ENCODE measurements at places on chromosomes 2 and 18.

GRCh38 chr2:47664817-47665216 is 118.1 kb upstream of the MSH6 start:
- DNase-seq = no peak

DNA sequence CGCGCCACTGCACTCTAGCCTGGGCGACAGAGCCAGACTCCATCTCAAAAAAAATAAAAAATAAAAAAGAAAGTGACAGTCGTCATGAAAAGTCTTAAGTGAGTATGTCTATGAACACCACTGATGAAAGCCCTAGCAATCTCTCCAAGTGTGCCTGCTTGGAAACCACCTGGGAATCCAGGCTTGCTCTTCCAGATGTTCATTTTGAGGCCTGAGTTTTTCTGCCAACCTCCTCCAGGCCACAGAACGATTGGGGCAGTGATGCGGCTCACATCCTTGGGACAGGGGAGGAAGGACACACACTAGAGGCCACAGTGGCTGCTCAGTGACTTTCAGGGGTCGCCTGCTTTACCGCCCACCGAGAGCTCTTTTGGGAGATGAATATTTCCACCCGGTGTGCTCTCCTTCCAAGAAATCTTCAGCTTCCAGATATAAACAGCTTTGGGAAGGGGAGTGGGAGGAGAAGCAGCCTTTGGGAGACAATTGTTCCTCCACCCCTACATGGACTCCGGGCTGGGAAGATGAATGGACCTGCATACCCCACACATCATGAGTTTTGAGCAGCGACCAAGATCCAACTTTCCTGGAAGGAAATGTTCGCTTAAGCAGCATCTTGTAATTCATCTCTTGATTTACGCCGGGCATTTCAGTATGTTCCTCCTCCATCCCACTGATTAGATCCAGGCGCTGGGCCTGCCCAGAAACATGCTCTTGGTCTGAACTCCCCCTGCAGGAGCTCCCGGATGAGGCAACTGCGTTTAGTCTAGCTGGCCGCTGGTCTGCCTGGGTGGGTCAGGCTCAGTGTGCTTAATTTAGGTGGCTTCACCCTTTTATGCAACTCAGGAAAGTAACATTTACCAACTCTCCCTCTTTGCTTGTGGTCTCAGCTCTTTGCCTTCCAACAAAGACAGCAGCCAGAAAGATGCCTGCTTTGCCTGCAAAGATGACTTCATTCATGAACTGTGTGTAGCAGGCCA is 6.2 kb upstream of the ARMC9 start:
- peak; percentile 14 for DNase-seq

DNA sequence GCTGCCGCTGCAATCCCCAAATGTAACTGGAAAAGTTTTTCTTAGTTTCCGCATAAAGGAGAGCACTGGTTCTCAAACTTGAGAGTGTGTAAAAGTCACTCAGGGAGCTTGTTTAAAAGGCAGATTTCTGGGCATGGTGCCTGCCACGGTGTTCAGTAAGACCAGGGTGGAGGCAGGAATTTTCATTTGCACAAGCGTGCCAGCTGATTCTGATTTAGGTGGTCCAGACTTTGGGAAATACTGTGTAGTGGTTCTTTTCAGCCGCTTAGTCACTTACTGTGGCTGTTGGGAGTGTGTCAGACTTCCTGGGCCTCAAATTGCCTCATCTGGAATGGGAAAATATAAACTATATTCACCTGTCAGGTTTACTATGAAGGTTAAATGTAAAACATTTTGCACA is 788 bp downstream of the ARMC9 start:
- no peak for DNase-seq

GRCh38 chr2:232955856-232956255 is 57.2 kb downstream of the NGEF start:
- DNase-seq = no peak

GRCh38 chr2:234763002-234763873 is 188.6 kb upstream of the SH3BP4 start:
- DNase-seq = no peak

DNA sequence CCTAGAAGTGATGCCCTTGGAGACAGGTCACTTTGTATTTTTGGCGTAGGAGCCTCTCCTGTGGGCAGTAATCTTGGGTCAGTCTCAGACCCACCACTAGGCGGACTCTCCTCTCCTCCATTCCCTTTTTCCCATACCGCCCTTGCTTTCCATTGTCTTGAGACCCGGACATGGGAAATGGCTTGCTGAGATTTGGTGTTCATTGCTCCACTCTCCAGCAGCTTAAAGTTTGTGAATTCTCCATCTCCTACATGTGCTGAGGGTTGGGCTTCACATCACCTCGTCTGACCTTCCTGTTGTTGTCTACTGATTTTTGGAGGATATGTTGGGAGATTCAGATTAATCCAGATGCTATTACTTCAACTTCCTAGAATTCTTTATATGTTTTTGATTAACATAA is 159.2 kb upstream of the RAB12 start:
- no peak for DNase-seq

DNA sequence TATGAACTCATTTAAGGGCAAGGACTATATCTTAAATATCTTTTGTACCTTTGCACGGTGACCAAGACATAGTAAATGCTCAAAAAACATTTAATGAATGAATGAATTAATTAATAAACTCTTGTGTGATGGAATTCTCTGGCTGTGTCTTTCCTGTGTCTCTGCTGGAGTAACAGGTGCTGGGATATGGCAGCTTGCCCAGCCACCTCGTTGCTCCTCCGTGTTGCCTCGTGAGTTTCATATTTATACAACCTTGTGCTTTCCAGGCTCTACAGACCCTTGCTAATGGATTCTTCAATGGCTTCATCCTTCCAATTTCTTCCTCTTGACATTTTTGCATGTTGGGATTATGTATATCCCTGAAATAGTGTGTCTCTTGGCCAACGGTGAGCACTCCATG is 30.4 kb downstream of the CTAGE1 start:
- no peak for DNase-seq

DNA sequence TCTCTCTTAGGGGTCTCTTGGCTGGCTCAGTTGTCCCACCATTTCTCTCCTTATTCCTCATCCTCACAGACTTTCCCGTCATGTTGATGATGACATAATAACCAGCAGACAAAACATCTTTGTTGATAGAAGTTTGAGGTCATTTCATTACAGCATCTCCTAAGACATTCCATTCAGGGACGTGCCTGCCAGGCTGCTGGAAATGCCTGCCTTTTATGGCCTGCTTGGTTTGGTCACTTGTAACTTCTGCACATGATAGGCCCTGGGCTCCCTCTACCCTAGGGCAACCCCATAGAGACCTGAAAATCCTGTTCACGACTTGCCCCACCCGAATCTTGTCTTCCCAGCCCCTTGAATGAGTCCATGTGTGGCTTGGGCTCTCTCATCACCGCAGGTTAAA is 81.7 kb downstream of the SDC1 start:
- no peak for DNase-seq

DNA sequence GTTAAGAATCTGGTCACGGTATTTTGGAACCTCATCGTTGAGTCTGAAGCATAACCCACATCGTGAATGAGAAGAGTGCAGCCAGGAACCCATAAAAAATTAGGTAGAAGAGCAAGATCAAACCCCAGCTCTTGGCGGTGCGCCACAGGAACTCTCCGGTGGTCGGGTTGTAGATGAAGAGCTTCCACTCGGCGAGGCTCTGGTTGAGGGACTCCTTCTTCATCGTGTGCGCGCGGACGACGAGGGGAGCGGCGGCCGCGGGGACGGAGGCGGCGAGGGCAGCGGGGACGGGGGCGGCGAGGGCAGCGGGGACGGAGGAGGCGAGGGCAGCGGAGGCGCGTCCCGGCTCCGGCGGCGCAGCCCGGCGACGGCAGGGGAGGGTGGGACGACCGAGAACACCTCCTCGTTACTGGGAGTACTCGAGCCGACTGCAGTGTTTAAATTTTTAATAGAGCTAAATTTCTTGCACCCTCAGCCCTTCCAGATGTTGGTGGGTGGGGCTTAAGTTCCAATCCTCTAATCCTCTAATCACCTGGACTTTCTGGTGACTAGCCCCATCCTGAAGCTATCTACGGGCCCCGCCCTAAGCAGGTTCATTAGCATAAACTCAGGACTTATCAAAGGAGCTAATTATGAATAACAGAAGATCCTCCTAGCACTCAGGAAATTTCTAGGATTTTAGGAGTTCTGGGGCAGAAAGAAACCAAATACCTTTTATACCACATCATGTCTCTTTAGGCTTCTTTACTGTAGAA is 20.4 kb upstream of the PAPOLG start:
- no peak for DNase-seq

DNA sequence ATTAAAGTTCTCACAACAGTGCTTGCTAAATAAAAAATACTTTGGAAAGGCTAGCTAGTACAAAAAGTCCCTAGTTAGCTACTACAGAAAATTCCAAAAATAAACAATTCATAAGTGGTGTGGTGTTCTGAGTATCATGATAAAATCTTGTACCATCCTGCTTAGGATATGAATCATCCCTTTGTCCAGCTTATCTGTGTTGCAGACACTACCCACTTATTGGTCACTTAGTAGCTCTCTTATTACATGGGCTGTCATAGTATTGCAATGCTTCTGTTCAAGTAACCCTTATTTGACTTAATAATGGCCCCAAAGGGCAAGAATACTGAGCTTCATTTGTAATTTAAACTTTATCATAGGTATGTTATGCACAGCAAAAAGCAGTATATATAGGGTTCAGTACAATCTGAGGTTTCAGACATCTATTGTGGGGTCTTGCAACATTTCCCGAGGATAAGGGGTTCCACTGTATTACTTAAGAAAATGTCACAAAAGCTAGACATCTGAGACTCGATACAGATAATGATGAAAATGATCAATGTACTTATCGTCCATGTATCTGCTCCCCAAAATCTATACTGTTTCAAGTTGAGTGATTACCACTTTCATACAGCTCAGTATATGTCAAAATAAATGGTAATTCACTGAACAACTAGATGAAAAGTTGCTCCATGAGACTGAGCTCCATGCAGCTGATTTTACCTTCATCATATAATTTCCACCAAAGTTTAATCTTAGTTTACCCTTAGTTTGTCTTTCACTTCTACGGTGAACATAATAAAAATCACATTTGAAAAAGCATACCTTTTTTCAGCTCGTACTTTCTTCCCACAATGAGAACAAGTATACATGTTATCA is 93.8 kb downstream of the C2orf74 start:
- no peak for DNase-seq

DNA sequence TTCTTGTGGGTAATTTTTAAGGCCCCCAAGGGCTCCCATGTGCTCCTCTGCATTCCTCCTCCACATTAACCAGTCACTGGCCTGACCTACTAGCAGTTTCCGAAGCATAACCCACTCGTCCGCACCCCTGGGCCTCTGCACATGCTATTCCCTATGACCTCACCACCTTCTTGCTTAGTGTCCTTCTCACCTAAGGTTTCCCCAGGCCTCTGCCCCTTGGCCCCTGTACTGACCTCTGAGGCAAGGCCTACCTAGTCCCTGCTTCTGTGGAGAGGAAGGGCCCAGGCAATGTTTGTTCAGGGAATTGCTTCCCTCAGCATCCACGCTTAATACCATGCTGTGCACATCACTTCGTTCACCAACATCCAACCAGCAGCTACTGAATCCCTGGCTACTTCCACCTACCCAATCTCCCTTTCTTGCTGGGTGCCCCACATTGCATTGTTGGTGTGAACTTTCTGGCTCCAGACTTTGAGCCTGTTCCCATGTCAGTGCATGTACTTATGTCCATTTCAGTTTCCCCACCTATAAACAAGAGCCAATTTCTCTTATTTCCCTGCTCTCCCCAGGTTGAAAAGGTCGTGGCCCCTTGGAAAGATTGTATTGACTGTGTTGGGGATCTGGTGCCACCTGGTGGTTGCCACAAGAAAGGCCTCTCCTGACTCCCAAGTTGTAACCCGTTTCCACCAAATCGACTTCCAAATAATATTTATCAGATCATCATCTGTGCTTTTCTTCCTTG is 19.2 kb upstream of the TMEM177 start:
- peak; percentile 21 for DNase-seq

GRCh38 chr2:229779650-229780049 is 65.3 kb upstream of the DNER start:
- DNase-seq = no peak

- no peak for DNase-seq
These were observed 149.7 kb downstream of the INHBB start for GRCh38 chr2:120495586-120495985.

DNA sequence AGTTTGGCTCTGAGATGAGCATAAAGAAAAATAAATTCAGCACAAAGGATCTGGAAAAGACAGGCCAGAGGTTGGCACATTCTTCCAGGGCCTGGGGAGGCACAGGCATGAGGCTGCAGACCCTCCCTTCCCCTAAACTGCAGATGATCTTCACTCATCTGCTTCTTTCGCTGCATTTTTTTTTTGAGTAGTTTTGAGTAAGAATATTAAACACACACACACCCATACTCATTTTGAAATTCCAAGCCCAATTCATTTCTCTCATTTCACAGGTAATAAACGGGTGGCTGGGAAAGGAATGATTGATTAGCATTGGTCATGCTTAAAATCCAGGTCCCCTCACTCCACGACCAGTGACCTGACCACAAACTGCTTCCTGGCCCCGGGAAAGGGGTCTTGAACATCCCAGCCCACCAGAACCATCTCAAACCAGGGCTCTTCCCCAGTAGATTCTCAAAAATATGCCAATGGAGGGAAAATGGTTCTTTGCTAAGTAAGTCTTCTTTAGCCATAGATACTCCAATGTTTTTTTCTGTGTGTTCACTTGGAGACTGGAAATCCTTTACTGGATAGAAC is 219.6 kb downstream of the ANAPC1 start:
- DNase-seq = no peak

DNA sequence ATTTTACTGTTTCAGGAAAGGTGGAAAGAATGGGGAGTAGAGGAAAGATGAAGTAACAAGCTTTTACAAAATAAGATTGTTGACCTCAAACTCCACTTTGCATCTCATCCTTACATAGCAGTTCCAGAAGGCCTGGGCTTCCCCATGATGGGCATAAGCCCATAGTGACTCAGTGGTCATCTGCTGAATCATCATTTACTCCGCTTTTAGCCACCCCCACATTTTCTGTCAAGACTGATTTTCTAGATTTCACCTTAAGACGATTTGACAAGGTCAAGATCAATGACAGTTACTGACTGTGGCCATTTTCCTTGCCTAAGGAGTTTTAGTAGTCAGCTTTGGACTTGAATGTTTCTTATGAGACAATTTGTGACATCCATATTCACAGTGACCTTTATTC is 49.4 kb downstream of the PLEKHM3 start:
- no peak for DNase-seq

DNA sequence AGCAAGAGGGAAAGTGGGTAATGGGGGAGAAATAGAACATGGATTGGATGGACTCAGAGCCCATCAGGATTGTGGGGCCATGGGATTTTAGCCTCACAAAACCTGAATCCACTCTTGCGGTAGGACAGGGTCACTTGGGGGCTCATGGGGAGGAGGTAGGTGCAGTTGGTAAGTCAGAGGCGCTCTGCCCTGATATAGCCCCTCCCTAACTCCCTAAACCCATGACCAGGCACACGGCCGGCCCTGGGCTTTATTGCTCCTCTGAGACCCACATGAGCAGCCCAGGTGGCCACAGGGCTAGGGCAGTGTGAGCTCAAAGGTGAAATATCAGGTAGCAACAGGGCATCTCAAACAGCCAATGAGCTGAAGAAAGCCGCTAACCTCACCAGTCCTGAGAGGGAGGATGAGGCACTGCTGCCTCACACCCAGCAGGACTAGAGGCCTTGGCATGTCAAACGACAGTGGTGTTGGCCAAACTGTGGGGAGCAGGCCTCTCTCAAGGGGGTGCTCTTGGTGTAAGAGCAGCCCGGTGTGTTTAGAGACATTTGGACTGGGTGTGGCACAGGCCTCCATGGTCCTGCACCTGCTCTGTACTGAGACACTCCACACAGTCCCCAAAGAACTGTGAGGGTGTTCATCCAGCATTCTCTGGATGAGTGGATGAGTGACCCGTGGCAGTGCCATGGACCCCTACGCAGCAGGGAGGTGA is 90.8 kb upstream of the HS6ST1 start:
- DNase-seq = no peak

- no peak for DNase-seq
These were observed 239.3 kb upstream of the MYT1L start for GRCh38 chr2:2570360-2570759.
